Upper lobe of right lung (tissue), 1 donor: ENCODE measurements at places on chromosomes 16 and 17.

DNA sequence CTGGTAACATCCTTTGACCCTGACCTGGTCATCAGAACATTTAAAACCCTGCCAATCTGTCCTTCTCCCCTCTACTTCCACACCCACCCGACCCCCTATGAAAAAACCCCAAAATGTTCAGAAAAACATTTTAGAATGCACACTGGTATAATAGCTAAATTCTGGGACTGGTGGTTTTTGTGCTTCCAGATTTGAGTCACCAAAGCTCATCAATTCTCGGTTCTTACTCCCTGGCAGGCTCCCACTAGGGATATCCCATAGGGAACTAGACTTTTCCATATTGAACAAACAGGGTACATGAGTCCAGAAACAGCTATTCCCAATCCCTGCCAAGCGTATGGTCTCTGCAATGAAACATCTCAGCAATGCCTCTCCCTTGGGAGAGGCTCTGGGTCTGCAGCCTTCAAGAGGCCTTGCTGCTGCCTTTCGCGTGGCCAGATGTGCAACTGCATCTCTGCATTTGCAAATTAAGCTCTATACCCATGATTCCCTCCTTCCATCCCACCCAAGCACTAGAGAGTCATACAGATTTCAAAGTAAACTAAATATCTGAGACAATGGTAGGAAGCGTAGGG lies 67.7 kb downstream of the SMG6 start:
- DNase-seq = no peak

DNA sequence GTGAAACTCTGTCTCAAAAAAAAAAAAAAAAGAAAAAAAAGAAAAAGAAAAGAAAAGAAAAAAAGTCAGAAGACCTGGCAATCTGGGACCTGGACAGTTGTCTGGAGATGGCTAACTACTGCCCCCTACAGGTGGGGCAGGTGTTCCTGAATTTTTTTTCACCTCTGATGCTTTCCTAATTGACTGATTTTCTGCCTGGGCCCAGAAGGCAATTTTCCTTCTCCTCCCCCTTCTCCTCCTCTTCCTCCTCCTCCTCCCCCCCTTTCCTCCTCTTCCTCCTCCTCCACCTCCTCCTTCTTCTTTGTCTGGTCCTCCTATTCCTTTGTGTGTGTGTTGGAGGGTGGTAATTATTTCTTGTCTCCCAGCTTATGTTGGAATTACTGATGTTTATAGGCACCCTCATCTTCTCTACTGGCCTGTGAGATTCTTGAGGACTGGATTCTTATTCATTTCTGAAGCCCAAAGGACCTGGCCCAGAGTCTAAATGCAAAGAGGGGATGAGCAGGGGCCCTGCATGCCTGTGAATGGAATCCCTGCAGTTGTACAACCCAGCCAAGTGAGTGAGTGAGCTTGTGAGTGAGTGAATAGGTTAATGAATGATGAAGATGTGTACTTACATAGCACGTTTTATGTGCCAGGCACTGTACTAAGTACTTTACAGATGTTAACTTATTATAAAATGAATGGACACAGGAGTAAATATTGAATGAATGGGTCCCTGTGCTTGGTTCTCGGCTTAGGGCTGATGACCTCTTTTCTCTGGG lies 26.9 kb downstream of the IRX5 start:
- no peak for DNase-seq

DNA sequence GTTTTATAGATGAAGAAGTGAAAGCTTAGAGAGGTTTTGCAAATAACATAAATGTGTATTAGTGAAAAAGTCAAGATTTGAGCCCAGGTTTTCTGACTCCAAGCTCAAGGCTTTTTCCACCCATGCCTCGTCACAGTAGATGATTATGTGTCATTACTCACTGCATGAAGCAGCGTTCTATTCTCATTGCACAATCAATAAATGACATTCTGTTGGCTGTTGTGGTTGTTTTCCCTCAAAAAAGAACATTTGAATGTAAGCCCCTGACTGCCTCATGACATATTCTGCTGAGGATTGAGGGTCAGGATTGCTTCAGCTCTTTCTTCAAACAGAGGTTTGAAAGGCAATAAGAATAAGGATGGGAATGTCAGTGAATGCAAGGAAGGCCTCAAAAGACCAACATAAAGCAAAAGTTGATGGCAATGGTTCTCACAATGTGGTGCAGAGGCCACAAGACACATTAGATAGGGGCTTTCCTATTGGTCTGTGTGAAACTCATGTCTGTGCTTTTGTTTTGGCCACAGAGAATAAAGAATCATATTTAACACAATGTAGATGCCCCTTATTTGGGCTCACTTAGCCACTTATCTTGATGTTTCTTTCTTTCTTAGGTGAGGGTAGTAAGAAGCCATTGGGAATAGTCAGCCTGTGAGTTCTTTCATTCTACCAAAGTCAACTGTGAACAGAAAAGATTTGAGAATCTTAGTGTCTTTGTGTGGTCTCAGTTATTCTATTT lies 5.4 kb upstream of the MMD start:
- DNase-seq = no peak

- no peak for DNase-seq
These were observed 67.6 kb downstream of the CDH13 start for GRCh38 chr16:82694239-82694874.

DNA sequence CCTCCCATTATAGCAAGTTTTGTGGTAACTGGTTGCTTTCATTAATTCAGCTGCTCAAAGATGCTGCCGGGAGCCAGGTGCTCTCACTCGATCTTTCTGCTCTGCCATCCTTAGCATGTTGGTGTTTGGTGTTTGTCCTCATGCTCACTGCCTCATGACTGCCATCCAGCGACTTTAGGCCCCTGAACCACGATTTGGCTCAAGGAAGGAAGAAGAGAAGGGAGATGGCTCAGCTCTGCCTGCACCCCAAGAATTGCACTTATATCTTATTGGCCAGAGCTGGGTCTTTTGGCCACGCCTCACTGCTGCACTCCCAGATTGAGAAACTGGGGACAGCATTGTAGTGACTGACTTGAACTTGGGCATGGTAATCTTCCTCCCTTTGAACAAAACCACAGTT lies 52.7 kb downstream of the ARSG start:
- DNase-seq = no peak

GRCh38 chr16:11596572-11597226 lies 10.0 kb upstream of the LITAF start:
- no peak for DNase-seq

DNA sequence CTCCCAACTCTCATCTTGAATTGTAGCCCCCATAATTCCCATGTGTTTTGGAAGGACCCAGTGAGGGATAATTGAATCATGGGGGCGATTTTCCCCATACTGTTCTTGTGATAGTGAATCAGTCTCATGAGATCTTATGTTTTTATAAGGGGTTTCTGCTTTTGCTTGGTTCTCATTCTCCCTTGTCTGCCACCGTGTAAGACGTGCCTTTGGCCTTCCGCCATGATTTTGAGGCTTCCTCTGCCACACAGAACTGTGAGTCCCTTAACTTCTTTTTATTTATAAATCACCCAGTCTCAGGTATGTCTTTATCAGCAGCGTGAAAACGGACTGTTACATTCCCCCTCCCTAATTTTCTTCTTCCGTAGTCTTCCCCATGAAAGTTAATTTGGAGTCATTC lies 124.0 kb downstream of the ABCA8 start:
- no peak for DNase-seq

DNA sequence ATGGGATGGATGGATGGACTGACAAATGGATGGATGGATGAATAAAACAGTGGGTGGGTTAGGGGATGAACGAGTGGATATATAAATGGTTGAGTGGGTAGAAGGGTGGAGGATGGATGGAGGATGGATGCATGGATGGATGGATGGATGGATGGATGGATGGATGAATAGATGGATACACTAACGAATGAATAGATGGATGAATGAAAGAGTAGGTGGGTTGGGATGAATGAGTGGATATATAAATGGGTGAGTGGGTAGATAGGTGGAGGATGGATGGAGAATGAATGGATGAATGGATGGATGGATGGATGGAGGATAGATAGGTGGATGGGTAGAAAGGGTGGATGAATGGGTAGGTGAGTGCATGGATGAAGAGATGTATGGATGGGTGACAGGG lies 62.1 kb downstream of the CDYL2 start:
- no peak for DNase-seq

DNA sequence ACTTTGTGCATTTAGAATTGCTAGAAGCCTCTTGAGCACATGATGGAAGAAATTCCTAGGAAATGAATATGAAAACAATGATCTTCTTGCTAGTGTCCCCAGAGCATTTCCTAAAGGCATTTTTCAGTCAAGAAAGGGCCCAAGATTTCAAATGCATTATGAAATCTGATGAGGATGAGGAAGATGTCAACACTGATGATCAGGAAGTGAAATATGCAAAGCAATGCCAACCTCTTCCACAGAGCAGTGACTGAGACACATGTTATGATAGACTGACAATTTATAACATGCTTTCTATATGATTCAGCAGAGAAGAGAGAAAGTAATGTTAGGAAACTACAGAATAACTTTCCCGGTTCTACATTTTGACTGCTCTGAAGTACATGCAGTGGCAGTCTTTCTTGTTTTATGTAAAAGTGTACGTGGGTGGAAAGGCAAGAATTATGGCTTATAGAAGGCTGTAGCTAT lies 859.1 kb upstream of the GOT2 start:
- no peak for DNase-seq

DNA sequence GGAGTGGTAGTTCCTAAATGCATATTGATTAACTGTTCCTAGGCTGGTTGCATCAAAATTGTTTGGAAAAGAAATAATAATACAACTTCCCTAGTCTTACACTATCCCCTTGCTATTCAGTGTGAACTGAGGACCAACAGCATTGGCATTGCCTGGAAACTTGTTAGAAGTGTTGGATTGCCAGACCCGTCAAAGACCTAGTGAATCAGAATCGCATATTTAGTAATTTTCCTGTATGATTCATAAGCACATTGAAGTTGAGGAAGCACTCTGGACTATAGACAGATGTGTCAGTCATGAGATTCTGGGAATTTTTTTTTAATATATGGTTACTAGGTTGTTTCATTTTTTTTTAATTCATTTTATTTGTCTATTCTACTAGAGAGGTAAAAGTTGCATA lies 34.7 kb upstream of the KCNJ16 start:
- no peak for DNase-seq

DNA sequence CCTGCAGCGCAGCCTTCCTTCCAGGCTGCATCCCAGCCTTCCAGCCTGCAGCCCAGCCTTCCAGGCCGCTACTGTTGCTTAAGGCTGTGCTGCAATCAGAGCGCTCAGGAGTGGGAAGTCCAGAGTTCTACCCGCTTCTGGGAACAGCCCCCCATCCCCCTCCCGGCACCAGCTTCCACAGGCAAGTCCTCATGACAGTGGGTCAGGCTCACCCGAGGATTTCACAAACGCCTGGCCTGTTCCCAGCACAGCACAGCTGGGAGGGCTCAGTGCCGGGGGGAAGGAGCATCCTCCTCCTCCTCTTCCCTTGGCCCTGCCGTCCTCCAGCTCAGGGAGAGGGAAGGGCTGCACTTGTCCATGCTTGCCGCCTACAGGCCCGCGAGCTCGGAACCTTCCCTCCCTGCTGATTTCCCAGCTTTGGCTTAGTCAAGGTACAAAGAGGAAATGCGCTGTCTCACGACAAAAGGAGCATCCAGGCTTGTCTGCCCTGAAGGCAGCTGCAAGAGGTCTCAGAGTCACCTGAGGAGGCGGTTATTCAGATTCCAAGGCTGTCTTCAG lies 8.3 kb downstream of the SOCS3 start:
- DNase-seq = peak; percentile 96

DNA sequence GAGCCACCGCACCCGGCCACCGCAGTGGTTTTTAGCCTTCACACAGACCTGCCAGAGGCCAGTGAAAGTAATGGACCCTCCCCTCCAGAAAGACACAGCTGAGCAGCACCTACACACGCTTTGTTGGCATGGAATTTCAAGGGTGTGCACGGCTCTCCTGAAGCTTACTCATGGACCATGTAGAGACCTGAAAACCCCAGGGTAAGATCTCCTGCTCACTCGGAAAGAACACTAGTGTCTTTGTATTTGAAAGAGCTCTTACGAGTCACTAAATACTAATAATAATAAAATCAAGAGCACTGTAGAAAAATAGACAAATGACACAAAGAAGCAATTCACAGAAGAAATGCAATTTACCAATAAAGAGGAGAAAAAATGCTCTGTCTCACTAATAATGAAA lies 20.0 kb downstream of the SLC43A2 start:
- no peak for DNase-seq

- DNase-seq = no peak
These were observed 3.3 kb downstream of the KCNH4 start for GRCh38 chr17:42177684-42178083.

GRCh38 chr17:66951605-66951953 lies 12.9 kb upstream of the CACNG4 start:
- DNase-seq = no peak

GRCh38 chr17:15782866-15783265 lies 50.8 kb downstream of the TBC1D26 start:
- peak; percentile 84 for DNase-seq

DNA sequence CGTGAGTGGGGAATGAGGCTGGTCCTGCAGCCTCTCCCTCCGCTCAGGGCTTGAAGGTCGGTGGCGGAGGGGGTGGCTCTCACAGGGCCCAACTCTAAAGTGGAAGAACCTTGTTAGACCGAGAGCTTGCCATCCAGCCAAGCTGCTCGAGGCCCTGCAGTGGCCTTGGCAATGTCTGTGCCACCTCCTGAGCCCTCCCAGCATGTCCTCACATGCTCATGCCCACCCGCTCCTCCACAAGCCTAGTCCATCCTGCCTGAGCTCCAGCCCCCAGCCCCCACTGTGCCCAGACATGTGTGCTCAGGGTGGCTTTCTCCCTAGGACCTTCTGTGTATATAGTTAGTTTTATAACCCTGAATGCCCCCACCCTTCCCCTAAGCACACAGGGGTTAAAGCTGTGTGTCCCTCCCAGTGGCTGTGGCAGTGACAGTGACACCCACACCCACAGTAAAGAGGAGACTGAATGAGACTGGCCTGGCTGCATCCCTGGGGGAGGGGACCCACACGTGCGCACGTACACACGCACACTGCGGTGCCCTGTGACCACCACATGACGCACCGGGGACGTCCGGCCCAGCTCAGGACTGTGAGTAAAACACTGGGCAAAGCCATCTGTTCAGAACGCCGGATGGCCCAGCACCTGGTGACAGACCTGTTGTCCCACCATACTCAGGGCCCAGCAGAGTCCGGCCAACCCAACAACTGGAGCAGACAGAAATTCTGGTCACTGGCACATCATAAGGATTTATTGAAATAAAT lies 15.6 kb downstream of the PDK2 start:
- no peak for DNase-seq

GRCh38 chr17:65865715-65866425 lies 304.4 kb upstream of the AXIN2 start:
- no peak for DNase-seq

- DNase-seq = peak; percentile 32
These were observed 56.0 kb upstream of the DOC2B start for GRCh38 chr17:237406-237955.

DNA sequence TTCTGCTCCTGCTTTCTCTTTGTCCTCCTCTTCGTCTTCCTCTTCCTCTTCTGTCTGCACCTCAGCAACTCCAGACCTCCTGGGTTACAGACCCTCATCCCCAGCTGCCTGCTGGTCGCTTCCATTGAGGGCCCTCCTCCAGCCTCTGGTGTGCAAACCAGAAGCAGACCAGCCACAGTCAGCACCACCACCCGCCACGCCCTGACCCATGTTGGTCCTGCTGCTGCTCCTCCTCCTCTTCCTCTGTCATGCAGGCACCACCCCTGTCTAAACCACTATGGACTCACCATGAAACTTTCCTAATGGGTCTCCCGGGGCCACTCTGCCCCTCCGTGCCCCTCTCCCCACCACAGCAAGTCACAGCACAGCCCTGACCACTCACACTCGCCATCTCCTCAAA lies 11.4 kb upstream of the OGFOD3 start:
- DNase-seq = no peak
